ENCODE measurements at places on chromosomes 2 and 18.

DNA sequence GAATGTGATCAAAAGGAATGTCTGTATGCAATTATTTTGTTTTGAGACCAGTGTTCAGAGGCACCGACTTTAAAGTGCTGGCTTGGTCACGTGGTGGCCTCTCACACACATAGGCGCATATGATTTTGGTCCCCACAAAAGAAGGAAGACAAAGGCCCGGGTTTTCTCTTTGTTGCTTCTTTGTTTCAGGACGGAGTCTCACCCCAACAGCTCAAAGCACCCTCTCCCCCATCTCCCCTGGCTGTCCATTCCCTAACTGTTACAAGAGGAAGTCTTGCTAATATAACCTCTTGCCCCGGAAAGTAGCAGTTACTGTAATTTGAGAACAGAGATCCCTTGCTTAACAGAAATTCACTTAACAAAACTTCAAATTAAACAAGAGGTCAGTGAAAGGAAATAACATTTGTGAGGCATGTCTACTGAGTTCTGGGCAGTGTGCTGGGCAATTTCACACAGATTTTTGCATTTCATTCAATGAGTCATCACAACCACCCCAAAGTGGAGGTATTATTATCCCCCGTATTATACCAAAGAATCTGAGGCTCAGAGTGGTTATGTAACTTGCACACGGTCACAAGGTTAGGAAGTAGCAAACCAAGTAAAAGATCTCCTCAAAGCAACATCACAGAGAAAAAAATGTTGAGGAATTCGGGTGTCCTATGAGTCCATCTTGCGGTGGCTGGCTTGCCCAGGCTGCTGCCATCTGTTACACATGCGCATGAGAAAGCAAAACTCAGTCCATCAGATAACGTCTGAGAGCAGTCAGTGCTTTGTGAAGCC lies 75.8 kb downstream of the SDC1 start:
- DNase-seq, result no peak

GRCh38 chr2:168858146-168858545 lies 32.1 kb downstream of the SPC25 start:
- DNase-seq, result no peak

DNA sequence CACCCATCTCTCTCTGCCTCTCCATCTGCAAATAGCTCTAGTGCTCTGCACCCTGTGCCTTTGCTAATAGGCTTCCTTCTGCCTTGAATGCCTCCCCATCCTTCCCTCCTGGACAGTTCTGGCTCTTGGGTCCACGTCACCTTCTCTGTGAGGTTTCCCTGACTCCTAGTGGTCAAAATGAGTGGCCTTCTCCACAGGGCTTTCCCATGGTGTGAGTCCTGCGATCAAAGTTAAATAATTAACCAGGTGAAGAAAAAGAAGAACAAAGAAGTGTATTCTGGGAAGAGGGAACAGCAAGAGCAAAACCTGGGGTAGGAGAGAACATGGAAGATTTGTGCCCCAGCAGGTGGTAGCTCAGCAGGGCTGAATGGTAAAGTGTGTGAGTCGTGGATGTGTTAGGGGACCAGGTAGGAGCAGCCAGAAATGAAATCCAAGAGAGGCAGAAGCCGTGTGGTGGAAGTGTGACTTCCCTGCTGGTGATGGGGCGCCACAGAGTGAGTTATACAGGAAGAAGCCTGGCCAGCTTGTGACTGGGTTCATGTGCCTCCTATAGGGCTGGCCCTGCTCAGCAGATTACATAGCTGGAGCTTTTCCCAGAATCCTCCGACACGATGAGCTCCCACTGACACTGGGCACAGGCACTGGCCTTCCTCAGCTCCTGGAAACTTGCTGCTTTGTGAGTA lies 93.8 kb upstream of the LDAH start:
- DNase-seq, result peak; percentile 37

DNA sequence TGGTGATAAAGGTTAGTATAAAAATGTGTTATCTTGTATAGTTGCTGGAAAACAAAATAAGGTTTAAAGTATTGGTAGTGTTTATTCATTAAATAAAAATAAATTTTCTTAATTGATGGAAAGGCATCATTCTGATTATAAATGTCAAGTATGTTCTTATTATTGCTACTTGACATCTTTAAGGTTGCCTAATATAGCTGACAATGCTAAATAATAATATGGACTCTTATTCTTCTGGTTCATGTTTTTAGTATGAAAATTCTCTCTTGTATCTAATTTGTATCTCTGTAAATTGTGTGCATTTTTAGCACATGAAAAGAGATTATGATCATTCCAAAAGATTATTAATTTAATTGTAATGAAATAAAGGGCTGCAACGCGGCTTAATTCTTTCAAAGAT lies 25.0 kb downstream of the RBM44 start:
- no peak for DNase-seq

- no peak for DNase-seq
Observed at GRCh38 chr2:136225950-136226835, 108.2 kb upstream of the CXCR4 start.

DNA sequence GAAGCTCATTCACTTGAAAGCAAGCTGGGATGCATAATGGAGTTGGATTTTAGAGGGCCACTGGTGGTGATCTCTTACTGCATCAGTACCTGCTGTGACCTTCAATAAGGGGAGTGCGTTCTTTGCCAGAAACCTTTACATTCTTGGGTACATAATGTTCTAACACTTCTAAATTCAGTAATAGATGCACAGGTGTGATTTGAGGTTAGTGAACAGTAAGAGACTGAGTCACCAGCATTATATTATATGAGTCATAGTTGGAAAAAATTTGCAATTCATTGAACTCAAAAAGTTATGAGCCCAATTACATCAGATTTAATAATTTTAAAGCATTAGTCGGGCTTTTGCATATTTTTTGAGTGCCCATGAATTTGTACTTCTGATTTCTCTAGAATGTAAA lies 803.3 kb downstream of the ADCYAP1 start:
- DNase-seq, result no peak

- no peak for DNase-seq
Observed at GRCh38 chr18:80132180-80132812, 23.2 kb downstream of the ADNP2 start.

DNA sequence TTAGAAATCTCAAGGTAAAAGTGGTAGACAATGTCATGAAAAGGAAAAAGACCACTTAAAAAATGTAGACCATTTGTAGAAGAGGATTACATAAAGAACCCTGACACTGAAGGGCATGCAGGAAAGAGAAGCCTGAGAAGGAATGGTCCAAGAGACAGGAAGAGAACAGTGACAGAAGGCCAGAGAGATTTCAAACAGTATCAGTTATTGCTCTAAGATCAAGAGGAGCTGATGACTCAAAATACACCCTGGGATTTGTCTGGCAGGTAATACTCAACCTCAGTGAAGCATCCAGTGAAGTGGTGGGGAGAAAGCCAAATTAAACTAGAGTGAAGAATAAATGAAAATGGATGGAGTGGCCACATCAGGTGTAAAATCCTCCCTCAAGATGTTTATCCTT lies 100.5 kb downstream of the PDE11A start:
- DNase-seq, result no peak

DNA sequence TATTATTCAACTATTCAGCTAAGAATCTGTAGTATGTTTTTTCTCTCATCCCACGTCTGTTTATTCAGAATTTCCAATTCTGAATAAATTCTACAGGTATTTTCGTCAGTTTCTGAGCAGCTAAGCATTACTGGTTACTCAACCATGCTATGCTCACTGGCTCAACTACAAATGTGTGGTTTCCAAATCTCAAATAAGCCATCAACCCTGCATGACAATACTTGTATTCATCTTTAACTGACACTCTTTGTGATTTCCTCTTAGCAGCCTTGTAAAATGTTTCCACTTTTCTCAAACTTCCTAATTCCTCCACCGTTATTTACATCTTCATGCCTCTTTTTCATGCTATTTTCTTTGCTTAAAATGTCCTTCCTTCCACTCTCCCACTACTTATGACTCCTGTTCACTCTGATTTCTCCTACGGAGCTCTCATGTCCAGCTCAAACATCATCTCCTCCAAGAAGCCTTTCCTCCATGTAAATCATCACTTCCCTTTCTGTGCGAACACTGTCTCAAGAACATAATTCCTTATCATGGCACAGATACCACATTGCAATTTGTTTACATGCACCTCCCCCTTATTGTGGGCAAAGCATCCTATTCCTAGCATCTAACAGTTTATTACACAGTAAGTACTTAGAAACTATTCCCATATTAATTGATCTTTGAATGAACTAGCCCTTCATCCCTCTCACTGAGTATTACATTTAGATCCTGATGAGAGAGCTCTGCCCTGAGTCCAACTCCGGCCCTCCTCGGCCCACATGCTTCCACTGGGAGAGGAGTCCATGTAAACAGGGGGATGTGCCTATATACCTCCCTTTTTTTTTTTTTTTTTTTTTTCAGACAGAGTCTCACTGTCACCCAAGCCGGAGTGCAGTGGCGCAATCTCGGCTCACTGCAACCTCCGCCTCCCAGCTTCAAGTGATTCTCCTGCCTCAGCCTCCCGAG lies 10.5 kb downstream of the CCDC88A start:
- DNase-seq, result no peak

- DNase-seq, result no peak
Observed at GRCh38 chr2:97718942-97719341, 5.6 kb downstream of the ZAP70 start.

- DNase-seq, result no peak
Observed at GRCh38 chr2:182649316-182649715, 66.7 kb upstream of the DNAJC10 start.

DNA sequence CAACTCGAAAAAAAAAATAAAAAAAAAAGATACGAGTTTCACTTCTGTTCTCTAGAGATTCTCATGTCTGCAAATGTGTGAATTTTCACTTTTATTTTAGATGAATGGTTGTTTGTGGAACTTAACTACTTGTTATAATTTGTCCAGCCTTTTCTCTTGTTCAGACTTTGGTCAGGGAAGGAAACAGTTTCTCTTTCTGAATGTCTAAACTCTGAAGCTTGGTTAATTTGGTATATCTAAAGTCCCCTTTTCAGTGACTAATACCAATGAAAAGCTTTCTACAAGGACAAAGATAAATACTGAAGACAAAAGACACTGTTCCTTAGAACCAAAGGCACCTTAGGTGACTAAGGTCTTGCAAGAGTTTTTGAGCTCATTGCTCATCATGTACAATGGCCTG lies 144.4 kb upstream of the PIEZO2 start:
- no peak for DNase-seq

DNA sequence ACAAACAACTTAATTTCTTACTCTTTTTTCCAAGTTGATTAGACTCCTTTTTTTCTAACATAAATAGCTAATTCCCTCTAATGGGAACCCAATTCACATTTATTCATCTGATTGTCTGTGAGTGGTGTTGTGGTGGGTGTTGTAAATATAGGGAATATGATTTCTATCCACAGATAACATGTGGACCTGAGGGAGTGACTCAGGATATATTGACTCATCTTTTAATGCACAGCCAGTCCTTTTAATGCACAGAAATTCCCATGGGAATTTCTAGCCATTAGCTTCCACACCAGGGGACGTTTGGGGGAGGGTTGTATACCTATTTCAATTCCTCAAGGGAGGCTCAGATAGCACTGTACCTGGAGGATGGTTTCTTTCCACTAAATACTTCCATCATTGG lies 1339.6 kb upstream of the LRRTM1 start:
- DNase-seq, result no peak

GRCh38 chr2:182463760-182464159 lies 36.9 kb upstream of the PDE1A start:
- no peak for DNase-seq

- DNase-seq, result peak; percentile 20
Observed at GRCh38 chr2:128448331-128449225, 129.9 kb upstream of the HS6ST1 start.
